Pons (tissue), 1 donor: ENCODE measurements at places on chromosomes 4 and X.

- no peak for DNase-seq
These were observed 868 bp downstream of the AFAP1 start for GRCh38 chr4:7938609-7939376.

- DNase-seq: no peak
These were observed 448.6 kb upstream of the TECRL start for GRCh38 chr4:64857815-64858214.

GRCh38 chr4:102760645-102761295 lies at the start of gene MANBA:
TSS of gene MANBA (minus strand) at chr4:102760968. CDS start at chr4:102760894, 74 bp downstream.
- DNase-seq: peak; percentile 91

GRCh38 chrX:103562801-103563200 lies 22.5 kb upstream of the TCEAL4 start:
- no peak for DNase-seq

- no peak for DNase-seq
These were observed 1565.1 kb downstream of the ARAP2 start for GRCh38 chr4:34679228-34679627.
